ENCODE measurements at places on chromosomes 13 and 19. TPM values are rescaled to one million over a fixed set of nuclear protein-coding genes. Genes with fewer than 3 reads are reported as not detected.

ZNF468 gene
- polyA plus RNA-seq: 51.7 TPM

ZNF729 gene
- 1.4 TPM for polyA plus RNA-seq

- no peak for DNase-seq
Observed at GRCh38 chr13:96119921-96120320, 30.0 kb downstream of the HS6ST3 start.

DNA sequence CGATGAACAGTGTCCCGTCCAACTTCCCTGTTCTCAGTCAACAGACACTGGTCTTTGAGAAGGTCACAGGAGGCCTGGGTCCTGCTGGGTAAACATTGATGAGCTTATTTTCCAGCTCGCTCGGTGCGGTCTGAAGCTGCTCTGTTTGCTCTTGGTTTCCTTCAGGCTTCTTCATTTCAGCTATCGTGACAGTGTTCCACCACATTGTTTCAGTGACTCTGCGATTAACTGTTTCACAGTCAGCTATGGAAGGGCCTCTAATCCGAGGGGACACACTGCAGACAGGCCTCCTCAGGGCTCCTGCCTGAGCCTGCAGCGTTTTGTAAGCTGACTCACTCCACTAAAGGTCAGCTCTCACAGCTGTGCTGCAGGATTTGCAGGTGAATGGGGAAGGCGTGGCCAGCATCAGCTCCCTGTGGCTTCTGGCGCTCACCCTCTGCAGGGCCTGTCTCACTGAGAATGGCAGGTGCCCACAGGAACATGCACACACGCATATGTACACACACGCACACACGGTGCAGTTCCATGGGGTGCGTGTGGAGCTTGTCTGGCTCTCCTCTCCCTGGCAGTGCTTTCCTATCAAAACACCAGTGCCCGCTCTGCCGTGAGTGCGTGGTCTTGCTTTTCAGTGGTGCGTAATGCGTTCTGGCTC, 62.9 kb upstream of the MCF2L start:
- no peak for DNase-seq

DNA sequence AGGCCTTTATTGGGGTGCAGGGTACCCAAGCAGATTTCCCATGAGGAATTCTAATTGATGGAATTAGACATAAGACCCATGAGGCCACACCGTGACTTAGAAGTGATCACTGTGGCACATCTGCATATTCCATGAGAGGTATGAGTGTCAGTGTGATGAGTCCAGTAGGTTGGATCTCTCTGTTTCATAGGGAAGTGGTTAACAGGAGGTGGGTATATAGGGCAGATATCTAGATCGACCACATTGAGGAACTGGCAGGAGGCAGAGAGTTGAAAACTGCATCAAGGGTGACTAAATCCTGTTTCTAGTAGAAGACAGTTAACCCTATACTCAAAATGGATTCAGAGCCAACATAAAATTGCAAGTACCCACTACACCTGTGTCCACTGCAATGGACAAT, 68.6 kb upstream of the MIR17HG start:
- no peak for DNase-seq

ZNF99 gene
- polyA plus RNA-seq: 0.83 TPM

- DNase-seq: no peak
Observed at GRCh38 chr19:581399-582111, 8.1 kb upstream of the HCN2 start.

DAND5 gene
- polyA plus RNA-seq: 0.06 TPM

GRCh38 chr19:12930002-12930645, 3.4 kb downstream of the FARSA start:
- DNase-seq: no peak

- DNase-seq: no peak
Observed at GRCh38 chr19:35451338-35452096, 3.5 kb downstream of the FFAR2 start.

DNA sequence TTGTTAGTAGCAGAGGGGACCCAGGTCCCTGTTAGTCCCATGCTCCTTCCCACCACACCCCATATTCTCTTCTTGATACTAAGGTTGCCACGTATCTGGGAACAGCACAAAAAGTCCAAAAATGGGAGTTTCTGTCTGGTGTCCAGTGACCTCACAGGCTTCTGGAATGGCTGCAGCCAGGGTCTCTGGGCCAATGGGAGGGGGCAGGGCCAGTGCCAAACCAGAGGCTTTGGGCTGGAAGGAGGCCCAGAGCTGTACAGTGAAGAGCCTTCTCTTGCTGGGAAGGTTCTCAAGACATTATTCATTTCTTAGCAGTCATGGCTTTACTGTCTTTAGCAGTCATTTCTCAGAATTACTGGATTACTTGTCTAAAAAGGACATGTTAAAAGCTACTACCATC, 119.2 kb downstream of the FRY start:
- DNase-seq: no peak
